Liver (tissue), 10 donors: ENCODE measurements at places on chromosomes 2 and 18. TPM values are rescaled to one million over a fixed set of nuclear protein-coding genes. Genes with fewer than 3 reads are reported as not detected.

CFC1 gene
- total RNA-seq: not detected

TMEM18 gene
- 8.4 TPM for total RNA-seq

CCDC150 gene
- 4.6 TPM for total RNA-seq

GULP1 gene
- total RNA-seq: 1.2 TPM

MC4R gene
- not detected for total RNA-seq

SERPINB12 gene
- not detected for total RNA-seq
